ENCODE measurements at places on chromosomes 11 and 22. TPM values are rescaled to one million over a fixed set of nuclear protein-coding genes. Genes with fewer than 3 reads are reported as not detected.
A peak's percentile ranks its signal among the peaks of the same experiment; 100 is the strongest.

The TECTA gene
- polyA plus RNA-seq = 0.08 TPM

The FLRT1 gene
- polyA plus RNA-seq = 0.09 TPM

The GRIK4 gene
- not detected for polyA plus RNA-seq

The MS4A6E gene
- not detected for polyA plus RNA-seq

The WBP2NL gene
- 0.14 TPM for polyA plus RNA-seq

The GCAT gene
- 35.9 TPM for polyA plus RNA-seq

The PDGFB gene
- polyA plus RNA-seq = 0.49 TPM

The RAD9A gene
- polyA plus RNA-seq = 5.7 TPM

The DDI1 gene
- polyA plus RNA-seq = not detected

The ACTN3 gene
- not detected for polyA plus RNA-seq

The MB gene
- 0.47 TPM for polyA plus RNA-seq

DNA sequence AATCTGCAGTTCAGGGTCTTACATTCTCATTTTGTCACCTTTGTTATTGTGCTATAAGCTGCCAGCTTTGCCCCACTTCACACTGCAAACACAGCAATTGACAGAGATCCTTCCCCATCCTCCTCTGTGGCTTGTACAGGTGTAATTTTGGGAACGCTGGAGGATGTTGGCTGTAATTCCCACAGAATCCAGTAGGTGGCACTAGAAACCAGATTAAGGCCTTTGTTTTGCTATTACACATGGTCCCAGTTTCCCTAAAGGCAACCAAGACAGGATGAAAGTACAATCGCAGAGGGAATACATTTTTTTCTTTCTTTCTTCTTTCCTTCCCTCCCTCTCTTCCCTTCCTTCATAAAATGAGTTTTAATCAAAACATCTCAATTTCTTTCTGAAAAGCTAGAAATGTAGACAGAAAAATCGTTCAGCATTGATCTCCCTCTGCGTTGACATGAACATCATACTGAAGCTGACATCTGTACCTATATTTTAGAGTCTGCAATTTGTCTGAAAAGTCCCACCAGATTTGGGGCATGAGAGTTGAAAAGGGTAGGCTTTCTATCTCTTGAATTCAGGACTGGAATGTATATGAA is 21.3 kb upstream of the NELL1 start:
- DNase-seq = peak; percentile 52
- no peaks in the 10 kb centered on the region for H3K27me3 ChIP-seq
- no peaks in the 10 kb centered on the region for H3K4me1 ChIP-seq
- H3K36me3 ChIP-seq = no peaks in the 10 kb centered on the region
- H3K4me3 ChIP-seq = no peak overlapping the region

DNA sequence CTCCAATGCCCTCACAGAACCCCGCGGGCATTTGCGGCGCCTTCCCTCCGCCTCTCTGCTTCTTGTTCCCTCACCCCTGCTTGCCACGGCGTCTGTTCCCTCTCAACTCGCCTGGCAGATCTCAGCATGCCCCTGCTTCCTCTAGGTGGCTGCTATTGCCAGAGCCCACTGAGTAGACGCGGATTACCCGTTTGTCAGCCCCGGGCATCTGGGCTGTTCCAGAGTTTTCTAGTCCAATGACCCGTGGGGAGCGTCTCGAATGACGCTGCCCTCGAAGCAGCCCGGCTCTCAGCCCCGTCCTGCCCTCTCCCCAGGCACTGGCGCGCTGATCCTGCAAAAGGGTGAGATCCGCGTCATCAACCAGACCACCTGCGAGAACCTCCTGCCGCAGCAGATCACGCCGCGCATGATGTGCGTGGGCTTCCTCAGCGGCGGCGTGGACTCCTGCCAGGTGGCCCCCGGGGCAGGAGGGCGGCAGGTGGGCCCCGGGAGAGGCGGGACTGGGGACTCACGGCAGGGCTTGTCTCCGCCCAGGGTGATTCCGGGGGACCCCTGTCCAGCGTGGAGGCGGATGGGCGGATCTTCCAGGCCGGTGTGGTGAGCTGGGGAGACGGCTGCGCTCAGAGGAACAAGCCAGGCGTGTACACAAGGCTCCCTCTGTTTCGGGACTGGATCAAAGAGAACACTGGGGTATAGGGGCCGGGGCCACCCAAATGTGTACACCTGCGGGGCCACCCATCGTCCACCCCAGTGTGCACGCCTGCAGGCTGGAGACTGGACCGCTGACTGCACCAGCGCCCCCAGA is 49.7 kb downstream of the ST14 start:
- DNase-seq = no peak
- no peaks in the 10 kb centered on the region for H3K36me3 ChIP-seq
- H3K27me3 ChIP-seq = 0 out of 2 replicates have a peak, but pooled peaks cover 14% of the 10 kb centered on the region
- no peaks in the 10 kb centered on the region for H3K4me1 ChIP-seq

- H3K27ac ChIP-seq = no peak overlapping the region
- no peak for DNase-seq
- H3K27me3 ChIP-seq = no peaks in the 10 kb centered on the region
- no peaks in the 10 kb centered on the region for H3K4me1 ChIP-seq
- H3K36me3 ChIP-seq = no peaks in the 10 kb centered on the region
Measured at GRCh38 chr11:35049859-35050531, 89.0 kb upstream of the CD44 start.

- peak; percentile 88 for DNase-seq
- H3K36me3 ChIP-seq = no peaks in the 10 kb centered on the region
- H3K27me3 ChIP-seq = no peaks in the 10 kb centered on the region
- peaks cover 12% of the 10 kb centered on the region for H3K4me1 ChIP-seq
- H3K4me3 ChIP-seq = no peak overlapping the region
Measured at GRCh38 chr11:11408436-11409221, 55.6 kb upstream of the CSNK2A3 start.

DNA sequence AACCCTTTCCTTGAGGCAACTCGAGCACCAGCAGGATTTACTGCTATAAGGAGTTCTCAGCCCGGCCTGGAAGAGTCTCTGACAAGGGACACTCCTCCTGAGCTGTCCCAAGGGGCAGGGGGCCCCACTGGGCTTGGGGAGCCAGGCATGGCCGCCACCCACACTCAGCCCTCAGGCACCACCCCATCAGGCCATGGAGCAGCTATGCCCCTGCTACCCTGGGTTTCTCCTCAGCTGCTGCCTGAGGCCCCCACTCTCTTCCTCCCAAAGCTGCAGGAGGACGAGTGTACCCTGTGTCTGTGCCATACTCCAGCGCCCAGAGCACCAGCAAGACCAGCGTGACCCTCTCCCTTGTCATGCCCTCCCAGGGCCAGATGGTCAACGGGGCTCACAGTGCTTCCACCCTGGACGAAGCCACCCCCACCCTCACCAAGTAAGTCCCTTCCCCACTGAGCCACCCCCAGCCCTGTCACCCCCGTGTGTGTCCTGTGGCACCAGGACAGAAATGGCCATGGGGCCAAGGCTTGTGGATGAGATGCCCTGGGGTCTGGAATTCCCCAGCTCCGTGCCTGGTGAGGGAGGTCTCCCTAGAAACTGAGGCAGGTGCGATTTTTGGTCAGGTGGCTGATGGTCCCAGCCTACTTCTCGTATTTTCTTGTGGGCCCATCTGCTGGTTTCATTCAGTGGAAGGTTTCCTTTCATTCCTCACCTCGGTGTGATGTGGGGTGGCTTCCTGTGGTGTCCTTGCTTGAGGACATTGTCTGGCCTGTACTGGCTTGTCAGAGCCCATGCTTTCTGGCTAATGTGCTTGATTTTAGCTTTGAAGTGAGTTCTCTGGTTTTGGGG is 28.4 kb downstream of the TAB1 start:
- no peak for DNase-seq
- no peak overlapping the region for H3K4me3 ChIP-seq
- H3K36me3 ChIP-seq = peaks cover 11% of the 10 kb centered on the region
- H3K4me1 ChIP-seq = peaks cover 8% of the 10 kb centered on the region
- no peaks in the 10 kb centered on the region for H3K27me3 ChIP-seq
- no peak overlapping the region for H3K27ac ChIP-seq

GRCh38 chr11:120568572-120569307 is 57.2 kb downstream of the GRIK4 start:
- H3K27me3 ChIP-seq = no peaks in the 10 kb centered on the region
- no peak for DNase-seq
- no peaks in the 10 kb centered on the region for H3K36me3 ChIP-seq
- H3K4me3 ChIP-seq = no peak overlapping the region
- no peak overlapping the region for H3K27ac ChIP-seq

- H3K4me3 ChIP-seq = no peak overlapping the region
- no peak for DNase-seq
- H3K27me3 ChIP-seq = no peaks in the 10 kb centered on the region
- no peaks in the 10 kb centered on the region for H3K36me3 ChIP-seq
Measured at GRCh38 chr11:114090976-114091375, 31.5 kb downstream of the ZBTB16 start.

DNA sequence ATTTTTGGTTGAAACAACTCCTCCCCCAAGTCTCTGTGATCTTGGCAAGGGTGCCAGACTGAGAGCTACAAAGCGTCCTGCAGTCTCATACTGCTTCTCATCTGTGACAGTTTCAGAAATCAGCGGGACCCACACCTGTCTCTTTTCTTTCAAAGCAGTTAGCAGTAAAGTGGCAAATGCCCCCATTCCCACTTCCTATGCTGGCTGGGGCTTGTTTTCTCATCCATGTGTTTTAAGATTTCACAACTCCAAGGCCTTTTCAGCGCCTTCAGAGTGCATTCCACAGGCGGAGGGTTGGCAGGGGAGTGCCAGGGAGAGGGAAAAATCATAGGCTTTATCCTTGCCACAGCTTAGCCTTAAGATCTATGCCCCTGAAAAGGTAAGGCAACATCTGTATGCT is 493.5 kb downstream of the OPCML start:
- H3K27ac ChIP-seq = no peak overlapping the region
- H3K27me3 ChIP-seq = peaks cover under 1% of the 10 kb centered on the region
- H3K36me3 ChIP-seq = no peaks in the 10 kb centered on the region
- H3K4me3 ChIP-seq = no peak overlapping the region
- H3K4me1 ChIP-seq = peaks cover 17% of the 10 kb centered on the region

- H3K4me1 ChIP-seq = no peaks in the 10 kb centered on the region
- peaks cover 63% of the 10 kb centered on the region for H3K36me3 ChIP-seq
- H3K27me3 ChIP-seq = no peaks in the 10 kb centered on the region
- DNase-seq = no peak
- no peak overlapping the region for H3K4me3 ChIP-seq
Measured at GRCh38 chr11:93694109-93694508, 32.6 kb downstream of the CEP295 start.

DNA sequence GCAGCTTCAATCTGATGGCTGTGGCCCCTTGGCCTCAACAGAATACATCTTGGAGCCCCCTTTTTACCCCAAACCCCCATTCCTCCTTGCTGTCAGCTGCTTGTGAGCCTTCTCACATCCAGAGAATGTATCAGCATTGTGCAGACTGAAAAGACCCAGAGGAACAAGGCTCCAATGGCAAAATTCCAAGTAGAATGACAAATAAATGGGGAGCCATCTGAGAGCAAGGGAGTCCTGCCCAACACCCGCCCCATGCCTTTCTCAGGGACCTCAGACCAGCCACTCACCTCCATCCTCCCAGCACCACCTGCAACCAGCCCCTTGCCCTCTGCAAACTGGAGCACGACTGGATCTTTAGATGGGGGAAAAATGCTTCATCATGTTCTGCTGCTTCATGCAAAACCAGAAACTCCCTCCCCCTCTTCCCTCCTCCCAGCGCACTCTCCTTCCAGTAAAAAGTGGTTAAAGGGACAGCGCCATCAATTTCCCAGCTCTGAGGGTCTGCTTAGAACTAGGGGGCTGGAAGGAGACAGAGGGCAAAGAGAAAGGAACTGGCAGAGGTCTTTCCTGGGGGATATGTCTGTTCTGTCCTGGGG is 2.2 kb upstream of the NEFH start:
- no peak overlapping the region for H3K4me3 ChIP-seq
- peaks cover 42% of the 10 kb centered on the region for H3K27me3 ChIP-seq
- no peak for DNase-seq
- no peak overlapping the region for H3K27ac ChIP-seq
- H3K36me3 ChIP-seq = no peaks in the 10 kb centered on the region
- no peaks in the 10 kb centered on the region for H3K4me1 ChIP-seq

DNA sequence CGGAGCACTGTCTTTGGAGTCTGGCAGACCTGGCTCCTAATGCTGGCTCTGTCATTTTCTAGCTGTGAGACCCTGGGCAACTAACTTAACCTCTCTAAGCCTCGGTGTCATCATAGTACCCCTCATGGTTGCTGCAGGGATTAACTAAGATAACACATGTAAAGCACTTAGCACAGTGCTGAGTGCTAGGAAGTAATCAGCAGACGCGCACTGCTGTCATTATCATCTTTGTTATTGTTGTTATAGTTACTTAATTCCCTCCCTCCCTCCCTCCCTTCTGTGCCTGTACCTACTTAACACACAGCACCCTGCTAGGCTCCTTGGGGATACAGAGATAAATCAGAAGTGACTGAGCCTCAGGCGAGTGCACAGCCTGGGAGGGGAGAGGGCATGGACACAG is 104.7 kb upstream of the PITPNB start:
- no peak overlapping the region for H3K27ac ChIP-seq
- no peaks in the 10 kb centered on the region for H3K27me3 ChIP-seq
- H3K4me1 ChIP-seq = peaks cover 4% of the 10 kb centered on the region
- H3K36me3 ChIP-seq = no peaks in the 10 kb centered on the region
- DNase-seq = no peak

GRCh38 chr11:65576867-65577755 is 1.3 kb downstream of the EHBP1L1 start:
- peak overlapping the region; percentile 77 for H3K27ac ChIP-seq
- peak overlapping the region; percentile 92 for H3K4me3 ChIP-seq
- peaks cover 24% of the 10 kb centered on the region for H3K4me1 ChIP-seq
- peak; percentile 93 for DNase-seq
- peaks cover 6% of the 10 kb centered on the region for H3K36me3 ChIP-seq

DNA sequence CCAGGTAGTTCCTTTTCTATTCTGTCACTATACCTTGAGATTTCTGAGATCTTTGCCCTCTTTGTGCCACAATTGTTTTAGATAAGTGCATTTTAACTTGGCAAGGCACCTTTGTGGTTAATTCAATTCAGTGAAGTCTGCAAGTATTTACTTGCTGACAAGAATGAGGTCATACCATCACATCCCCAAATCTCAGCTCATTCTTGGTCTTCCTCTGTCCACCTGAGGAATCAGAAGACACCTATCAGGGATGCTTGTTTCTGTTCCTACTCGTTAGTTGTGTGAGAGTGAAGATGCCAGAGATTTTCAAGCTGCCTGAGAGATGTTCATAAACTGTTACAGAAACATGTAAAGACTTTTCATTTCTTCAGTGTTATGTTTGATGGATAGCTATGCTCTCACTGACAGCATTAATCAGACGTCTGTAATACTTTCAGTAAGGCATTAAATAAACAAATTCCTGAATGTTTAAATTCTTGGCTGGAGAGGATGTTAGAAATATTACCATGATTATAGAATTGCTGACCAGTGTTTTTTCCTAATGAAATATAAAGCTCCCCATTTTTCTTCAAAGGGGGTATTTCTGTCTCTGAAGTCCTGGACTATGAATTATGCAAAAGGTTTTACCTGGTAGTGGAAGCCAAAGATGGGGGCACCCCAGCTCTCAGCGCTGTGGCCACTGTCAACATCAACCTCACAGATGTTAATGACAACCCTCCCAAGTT is 135.0 kb upstream of the MTNR1B start:
- H3K4me1 ChIP-seq = no peaks in the 10 kb centered on the region
- H3K36me3 ChIP-seq = no peaks in the 10 kb centered on the region
- H3K4me3 ChIP-seq = no peak overlapping the region

DNA sequence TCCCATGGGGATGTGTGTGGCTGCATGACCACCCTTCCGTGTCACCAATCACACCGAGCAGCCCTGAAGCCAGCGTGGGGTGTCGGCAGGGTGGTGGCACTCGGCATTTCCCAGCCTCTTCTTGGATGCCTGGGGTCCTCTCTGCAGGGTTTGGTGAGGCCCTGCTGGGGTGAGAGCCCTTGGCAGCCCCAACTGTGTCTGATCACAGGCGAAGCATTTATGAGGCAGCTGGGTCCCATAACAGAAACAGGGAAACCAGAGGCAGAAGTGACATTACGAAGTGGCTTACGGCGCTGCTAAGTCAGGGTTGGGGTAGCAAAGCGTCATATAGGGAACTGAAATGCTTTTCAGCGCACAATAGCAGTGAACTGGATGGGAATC is 92.3 kb upstream of the SEPTIN5 start:
- no peak overlapping the region for H3K27ac ChIP-seq
- H3K4me3 ChIP-seq = no peak overlapping the region
- H3K4me1 ChIP-seq = no peaks in the 10 kb centered on the region
- H3K36me3 ChIP-seq = no peaks in the 10 kb centered on the region

All from GM23248 (cell line).